Stimulated activated CD4-positive, alpha-beta T cell treated with anti-CD3 and anti-CD28 coated beads, Interleukin-12 subunit alpha, Interleukin-12 subunit beta, amount 100 ng/mL, for 24 hours (primary cell): ENCODE measurements at places on chromosomes 7 and 10.

DNA sequence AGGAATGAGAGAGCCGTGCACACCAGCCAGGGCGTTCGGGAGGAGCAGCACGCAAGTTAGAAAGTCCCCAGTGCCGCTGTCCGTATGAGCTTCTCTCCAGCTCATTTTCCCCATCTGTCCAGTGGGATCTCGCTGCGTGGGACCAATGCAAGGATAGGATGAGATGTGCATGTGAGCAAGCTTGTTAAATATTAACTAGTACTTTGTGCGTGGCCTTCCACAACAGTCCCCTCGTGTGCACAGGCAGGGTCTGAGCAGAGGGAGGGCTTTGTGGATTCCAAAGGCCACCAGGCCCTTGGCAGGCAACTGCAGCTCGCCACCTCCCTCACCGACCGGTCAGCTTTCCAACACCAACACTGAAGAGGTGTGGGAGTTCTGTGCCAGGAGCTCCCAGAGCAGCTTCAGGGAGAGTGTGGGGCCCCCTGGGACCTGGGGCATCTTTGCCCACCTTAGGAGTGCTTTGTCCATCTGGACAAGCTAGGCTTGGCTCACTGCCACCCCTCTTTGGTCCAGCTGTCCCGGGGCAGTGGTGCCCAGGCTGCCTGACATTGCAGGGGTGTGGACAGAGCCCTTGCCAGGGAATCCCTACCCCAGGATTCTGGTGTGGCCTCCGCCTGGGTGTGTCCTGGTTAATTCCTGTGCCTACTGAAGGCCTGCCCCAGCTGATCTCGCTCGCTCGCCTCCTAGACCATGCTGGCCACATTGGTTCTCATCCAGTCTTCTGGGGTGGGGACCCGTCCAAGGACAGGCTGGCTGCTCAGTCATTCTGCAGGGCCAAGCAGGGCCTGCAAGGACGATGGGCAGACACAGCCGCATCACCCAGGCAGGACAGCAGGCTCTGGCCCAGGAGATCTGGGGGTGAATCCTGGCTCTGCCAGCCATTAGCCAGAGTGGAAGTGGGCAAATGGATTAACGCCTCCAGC is 5.3 kb downstream of the FAM20C start:
- no peak for DNase-seq

DNA sequence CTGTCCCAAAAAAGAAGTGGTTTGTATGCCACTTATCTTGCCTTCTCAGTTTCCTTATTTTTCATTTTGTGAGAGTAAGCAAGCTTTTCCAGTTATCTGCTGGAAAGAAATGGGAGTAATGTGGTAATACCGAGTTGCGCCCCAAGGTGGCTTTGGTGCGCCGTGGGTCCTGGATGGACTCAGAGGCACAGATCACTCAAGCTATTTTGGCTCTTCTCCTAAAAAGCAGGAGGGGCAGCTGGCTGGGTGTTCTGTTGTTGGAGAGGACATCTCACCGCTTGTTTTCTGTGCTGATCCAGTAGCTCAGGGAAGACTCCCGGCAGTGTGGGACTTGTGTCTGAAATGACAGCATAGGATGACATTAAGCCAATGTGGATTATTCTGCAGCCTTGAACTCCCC is 16.4 kb downstream of the PRKRIP1 start:
- DNase-seq, result no peak

DNA sequence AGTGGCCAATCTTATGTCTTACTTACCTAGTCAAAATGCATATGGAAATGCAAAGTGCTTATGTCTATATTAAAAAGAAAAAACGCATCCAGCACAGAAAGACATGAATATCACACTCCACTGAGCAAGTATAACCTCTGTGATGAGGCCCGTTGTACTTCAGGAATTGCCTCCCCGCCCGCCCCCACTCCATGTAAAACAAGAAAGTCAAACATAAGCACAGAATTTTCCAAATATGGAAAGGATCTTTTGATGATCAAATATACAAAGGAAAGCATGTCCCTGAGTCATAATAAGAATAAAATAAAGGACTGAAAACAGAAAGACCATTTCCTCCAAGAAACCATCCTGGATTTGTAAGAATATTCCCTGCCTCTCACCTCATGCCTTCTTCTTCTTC is 229.1 kb downstream of the BAMBI start:
- no peak for DNase-seq

DNA sequence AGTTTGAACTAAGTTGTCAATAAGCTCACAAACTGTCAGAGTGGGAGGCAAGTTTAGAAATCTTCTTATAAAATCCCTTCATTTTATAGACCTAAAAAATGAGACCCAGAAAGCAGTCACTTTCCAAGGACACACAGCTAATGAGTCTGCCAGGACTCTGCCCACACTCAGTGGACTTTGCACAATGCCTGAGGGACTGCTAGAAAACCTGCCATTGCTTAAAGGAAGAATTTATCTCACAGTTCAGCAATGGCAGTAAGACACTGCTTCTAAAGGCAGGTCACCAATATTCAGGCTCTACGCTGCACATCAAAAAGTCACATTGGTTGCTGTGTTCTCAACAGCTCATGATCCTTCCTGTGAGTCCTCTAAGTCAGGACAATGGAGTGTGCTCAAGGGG is 698.1 kb downstream of the GRID1 start:
- no peak for DNase-seq

DNA sequence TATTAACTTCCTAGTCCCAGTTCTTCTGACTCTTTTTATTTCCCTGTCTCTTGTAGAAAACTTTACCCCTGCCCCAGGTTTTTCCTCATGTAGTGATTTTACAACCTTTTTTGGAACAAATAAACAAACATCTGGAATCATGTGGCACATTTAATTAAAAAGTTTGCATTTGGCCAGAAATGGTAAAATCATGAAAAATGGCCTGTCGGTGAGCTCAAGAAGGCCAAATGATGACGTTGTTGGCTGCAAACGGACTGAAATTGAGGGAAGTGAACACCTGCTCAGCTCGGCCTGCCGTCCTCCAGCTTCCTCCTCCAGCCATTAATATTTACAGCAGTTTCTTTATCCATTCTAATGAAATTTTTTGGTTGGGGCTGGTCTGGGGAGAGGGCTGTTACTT is 902.8 kb downstream of the LRMDA start:
- DNase-seq, result no peak

GRCh38 chr10:49134327-49134726 is 506 bp upstream of the FAM170B start:
- DNase-seq, result no peak
